ENCODE measurements at places on chromosomes 11 and 22.

DNA sequence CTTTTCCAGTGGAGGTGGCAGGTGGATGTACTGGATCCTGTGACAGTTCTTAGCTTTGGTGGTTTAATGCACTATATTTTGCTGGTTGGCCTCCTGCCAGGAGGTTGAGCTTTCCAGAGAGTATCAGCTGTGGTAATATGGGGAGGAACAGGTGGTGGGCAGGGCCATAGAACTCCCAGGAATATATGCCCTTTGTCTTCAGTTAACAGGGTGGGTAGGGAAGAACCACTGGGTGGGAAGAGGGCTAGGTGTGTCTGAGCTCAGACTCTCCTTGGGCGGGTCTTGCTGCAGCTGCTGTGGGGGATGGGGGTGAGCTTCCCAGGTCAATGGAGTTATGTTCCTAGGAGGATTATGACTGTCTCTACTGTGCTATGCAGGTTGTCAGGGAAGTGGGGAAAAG is 203.8 kb downstream of the DLG2 start:
- DNase-seq, result no peak

GRCh38 chr11:114348200-114349191 is 51.8 kb downstream of the C11orf71 start:
- no peak for DNase-seq

GRCh38 chr11:29773656-29774264 is 243.1 kb downstream of the KCNA4 start:
- DNase-seq, result no peak

DNA sequence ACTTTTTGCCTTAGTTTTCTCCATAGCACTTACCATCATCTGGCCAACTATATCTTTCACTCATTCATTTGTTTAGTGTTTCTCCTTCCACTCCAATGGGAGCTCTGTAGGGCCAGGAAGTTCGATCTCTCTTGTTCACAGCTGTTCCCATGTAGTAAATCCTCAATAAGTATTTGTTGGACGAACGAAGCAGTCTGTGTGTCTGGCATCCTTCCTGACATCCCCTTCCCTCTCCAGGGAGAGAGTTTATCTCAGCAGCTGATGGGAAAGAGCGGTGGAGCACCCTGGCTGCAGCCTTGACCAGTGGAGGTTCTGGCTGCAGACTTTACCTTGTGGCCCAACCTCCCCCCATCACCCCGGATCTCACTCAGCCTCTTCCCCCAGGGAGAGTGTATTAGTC is 141.7 kb downstream of the CHST1 start:
- DNase-seq, result no peak

DNA sequence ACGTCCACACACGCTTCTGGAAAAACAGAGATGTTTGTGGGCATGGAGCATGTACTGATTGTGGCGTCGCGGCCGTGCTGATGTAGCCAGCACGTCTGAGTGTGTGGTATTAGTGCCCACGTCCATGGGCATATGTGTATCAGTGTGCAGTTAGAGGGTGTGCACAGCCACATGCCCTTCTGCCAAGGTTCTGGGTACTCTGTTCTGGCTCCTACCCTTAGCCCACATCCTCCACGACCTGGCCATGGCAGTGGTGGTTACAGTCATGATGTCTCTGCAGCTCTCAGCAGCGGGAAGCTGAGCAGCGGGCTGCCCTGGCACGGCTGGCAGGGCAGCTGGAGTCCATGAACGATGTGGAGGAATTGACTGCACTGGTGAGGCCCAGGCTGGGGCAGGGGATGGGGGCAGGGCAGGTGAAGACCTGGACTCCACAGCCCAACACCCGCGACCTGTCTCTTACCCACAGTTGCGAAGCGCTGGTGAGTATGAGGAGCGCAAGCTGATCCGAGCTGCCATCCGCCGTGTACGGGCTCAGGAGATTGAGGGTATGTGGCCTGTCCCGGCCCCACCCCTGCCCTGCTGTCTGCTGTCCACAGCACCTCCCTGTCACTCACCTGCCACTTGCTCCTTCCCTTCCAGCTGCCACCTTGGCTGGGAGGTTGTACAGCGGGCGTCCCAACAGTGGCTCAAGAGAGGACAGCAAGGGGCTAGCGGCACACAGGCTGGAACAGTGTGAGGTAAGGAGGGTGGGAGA is 7.3 kb downstream of the SMTN start:
- no peak for DNase-seq

DNA sequence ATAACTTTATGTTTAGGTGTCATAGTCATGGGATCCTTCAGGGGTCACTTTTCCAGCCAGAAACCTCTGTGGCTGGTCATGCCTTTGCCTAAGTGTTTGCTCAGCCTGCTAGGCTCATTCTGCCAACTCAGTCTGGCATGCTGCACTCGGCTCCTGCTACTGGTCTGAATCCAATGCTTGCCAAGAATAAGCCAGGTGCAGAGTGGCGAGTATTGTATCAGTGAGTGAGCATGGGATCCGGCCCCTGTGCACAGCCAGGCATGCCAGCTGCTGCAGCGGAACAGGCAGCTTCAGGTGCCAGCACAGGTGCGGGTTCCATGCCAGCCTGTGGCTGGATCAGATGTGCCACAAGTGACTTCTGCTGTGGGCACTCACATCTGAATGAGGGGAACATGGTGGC is 1269.3 kb upstream of the CNTN5 start:
- DNase-seq, result no peak

GRCh38 chr11:59218319-59218718 is 5.6 kb upstream of the MPEG1 start:
- no peak for DNase-seq

- no peak for DNase-seq
Measured at GRCh38 chr11:13834463-13834862, 128.1 kb upstream of the SPON1 start.

DNA sequence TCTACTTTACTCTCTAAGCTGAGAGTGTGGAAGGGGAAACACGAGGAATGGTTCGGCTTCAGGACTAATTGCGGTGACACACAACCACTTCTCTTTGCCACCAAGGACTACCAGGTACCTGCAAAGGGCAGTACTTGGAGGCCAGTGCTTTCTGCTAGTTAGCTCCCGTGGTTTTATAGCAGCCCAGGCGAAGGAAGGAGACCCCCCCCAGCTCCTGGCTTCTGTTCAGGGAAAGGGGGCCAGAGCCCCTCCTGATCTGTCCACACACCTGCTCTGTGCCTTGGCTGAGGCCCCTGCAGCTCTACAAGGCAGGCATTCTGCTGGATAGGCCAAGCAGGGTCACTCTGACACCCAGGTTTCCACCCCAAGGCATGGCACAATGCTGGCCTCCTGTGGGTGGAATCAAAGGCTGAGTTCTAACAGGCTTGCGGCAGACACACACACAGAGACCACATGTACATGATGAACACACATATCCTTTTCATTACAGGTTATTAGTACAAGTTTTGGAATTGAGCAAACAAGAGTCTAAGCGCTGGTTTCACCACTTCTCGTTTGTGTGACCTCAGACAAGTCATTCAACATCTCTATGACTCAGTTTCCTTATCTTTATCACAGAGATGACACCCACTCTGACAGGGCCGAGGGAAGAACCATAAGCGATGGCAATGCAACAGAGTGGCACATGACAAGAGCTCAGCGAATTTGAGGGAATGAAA is 7.5 kb downstream of the SERPIND1 start:
- no peak for DNase-seq

- no peak for DNase-seq
Measured at GRCh38 chr11:2583605-2583958, 116.2 kb downstream of the KCNQ1OT1 start.

GRCh38 chr22:24392218-24392931 is 35.0 kb upstream of the ADORA2A start:
- DNase-seq, result no peak

GRCh38 chr11:868394-868793 is 25.7 kb downstream of the TSPAN4 start:
- DNase-seq, result no peak

- DNase-seq, result no peak
Measured at GRCh38 chr11:133907841-133908241, 48.9 kb downstream of the IGSF9B start.

DNA sequence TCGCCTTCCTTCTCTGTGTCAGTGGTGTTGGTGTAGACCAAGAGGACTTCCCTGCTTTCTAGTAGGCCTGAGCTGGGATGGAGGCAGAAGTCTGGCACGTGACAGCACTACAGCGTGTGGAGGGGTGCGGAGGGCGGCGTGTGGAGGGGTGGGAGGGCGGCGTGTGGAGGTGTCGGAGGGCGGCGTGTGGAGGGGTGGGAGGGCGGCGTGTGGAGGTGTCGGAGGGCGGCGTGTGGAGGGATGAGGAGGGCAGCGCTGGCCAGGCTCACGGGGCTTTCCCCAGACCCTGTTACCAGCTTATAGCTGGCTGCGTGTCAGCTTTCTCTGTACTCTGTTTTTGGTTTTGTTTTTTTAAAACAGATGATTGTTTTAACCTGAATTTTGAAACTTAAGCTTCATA is 45.7 kb upstream of the CTTN start:
- DNase-seq, result no peak

DNA sequence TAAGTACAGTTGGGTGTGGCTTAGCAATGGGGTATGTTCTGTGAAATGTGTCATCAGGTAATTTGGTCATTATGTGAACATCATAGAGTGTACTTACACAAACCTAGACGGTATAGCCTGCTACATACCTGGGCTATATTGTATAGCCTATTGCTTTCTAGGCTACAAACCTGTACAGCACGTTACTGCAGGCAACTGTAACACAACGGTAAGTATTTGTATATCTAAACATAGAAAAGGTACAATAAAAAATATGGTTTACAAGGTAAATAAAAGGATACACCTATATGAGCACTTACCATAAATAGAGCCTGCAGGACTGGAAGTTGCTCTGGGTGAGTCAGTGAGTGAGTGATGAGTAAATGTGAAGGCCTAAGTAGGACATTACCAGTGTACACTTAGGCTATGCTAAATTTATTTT is 73.1 kb upstream of the GDPD4 start:
- DNase-seq, result no peak

GRCh38 chr11:120613264-120614226 is 102.0 kb downstream of the GRIK4 start:
- no peak for DNase-seq

- no peak for DNase-seq
Measured at GRCh38 chr11:128604723-128605122, 17.4 kb upstream of the ETS1 start.

GRCh38 chr11:66119348-66120133 is 49.5 kb downstream of the PACS1 start:
- DNase-seq, result no peak

DNA sequence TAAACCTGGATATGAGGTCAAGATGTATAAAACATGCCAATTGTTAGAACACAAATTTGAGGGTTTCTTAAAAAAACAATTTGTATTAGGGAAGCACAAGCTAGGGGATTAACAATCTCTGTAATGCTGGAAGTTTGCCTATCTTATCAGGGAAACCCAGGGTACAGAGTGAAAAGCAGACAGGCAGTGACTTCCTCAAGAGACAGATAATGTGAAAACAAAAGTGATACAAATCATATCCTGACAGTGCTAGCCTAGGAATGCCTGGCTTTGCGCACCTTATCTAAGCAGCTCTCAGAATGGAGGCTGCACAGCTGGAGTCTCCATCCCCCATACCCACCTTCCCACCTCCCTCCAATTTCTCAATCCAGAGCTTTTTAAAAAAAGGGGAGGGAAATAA is 22.5 kb upstream of the RBX1 start:
- no peak for DNase-seq

DNA sequence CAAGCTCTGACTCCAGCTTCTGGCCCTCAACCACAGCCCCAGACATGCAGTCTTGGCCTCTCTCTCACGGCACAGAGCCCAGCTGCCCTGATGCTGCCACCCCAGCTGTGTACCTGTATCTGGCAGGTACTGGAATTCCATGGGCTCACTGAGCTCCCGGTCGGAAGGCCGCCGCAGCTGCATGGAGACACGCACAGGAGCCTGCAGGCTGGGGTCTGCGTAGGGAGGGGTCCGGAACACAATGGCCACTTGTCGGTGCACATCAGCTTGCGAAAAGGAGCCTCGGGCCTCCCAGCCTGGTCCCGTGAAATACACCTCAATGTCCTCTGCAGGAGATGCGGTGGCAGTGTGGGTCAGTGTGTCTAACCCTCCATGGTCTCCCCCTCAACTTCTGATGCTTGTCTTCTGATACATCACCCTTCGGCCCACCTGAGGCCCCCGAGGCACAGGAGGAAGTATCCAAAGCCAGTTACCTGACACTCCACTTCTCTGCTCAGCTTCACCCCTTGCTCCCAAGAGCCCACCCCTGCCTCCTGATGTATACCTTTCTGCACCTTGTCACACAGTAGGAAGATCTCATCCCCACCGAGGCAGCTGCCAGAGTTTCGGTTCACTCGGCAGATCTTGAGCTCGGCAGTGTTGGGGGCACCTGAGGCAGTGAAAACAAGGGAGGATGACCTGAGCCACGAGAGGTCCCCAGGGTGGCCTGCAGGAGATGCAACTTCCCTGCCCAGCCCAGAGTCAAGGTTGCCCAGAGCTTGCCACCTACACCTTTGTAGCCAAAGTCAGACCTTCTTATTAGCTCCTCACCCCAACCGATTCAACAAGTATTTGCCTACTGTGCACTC is 4.3 kb downstream of the RELA start:
- DNase-seq, result no peak

DNA sequence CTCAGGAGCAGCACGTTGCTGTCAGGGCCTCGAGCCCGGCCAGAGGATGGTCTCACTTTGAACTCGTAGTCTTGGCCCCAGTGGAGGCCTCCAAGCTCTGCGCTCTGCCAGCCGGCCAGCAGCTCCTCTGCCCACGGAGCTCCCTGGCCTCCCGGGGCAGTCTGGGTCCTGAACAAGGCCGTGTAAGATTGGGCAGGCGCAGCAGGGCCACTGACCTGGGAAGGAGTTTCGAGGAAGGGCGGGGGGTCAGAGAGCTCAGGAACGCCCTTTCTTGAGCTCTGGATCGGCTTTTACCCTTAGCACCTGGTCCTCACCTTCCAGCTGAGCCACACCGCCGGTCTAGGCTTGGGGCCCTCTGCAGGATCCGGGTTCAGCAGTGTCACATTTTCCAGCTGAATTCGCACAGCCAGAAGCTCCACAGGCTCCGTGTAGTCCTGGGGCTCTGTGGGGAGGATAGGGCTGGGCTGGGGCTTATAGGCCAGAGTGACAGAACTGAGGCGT is 2.1 kb downstream of the ROBO4 start:
- DNase-seq, result no peak

DNA sequence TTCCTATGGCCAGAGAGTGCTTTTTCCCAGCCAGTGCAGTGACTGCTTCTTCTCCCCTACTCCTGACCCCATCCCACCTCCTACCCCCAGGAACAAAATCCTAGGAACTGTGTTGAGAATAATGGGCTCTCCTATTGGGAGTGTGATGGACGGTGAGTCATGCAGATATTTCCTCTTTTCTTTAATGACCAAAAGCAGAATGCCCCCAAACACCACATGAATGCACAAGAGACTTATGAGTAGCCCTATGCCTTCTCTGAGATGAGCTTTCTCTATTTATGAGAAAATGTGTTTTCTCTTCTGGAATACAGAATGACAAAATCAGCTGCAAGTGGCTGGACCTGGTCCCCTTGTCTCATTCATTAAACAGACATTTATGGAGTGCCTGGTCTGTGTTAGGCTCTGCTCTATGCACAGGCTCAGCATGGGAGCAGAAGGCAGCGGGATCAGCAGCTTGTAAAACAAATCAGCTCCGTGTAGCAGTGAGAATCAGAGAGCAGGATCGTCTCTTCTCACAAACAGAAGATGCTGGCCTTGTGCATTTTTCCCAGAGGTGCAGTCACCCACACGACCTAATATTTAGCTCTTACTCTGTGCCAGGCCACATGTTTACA is 47.5 kb upstream of the GALNT18 start:
- no peak for DNase-seq

Data from activated naive CD4-positive, alpha-beta T cell (primary cell).